Adipocyte (in vitro differentiated cells): ENCODE measurements at places on chromosomes 1 and 21.

DNA sequence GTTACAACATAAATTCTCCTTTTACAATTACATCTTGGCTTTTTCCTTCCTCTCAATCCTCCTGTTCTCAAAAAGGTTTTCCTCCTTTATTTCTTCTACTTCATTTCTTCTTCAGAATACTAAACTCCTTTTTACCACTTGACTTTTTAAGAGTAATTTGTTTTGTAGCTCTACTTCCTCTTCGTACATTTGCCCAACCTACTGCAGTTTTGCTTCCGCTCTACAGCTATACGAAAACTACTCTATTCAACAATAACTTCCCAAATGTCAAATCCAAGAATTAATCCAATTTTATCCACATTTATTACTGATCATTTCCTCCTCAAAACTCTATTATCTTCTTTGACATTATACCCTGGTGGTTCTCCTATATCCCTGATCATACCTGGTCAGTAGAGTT lies 3.4 kb downstream of the GDAP2 start:
- no peak for DNase-seq

DNA sequence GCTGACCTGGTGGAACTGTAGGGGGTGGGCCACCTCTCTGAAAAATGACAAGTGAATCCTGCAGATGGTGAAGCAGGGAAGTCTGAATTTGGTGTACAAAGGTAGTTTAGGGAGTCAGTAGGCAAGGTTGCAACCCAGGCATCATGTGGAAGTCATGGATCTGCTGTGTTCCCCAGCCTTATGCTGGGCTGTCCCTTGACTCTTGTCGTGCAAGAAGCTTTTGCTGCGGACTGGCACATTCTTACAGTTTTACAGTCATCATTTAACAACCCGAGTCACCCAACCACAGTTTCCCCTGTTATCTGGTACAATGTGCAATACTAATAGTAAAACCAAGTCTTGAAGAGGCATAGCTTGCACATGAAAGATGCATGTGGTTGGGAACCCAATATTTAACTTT lies 13.2 kb downstream of the RHOU start:
- no peak for DNase-seq

DNA sequence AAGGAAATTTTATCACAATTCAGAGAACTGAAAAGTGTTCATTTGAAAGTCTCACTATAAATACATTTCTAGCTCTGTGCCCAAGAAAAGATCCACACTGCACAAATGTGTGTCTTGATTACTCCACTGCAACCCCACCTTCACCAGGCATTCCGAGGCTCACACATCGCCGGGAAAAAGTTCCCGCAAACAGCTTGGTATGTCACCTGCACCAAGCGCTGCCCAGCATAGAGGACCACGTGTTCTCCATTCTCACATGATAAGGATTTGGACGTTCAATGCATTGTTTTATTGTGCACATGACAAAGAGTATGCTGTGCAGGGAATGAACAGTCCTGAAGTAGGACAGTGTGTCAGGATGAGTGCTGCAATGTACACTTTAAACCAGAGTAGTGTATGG lies 70.1 kb downstream of the ERG start:
- no peak for DNase-seq

DNA sequence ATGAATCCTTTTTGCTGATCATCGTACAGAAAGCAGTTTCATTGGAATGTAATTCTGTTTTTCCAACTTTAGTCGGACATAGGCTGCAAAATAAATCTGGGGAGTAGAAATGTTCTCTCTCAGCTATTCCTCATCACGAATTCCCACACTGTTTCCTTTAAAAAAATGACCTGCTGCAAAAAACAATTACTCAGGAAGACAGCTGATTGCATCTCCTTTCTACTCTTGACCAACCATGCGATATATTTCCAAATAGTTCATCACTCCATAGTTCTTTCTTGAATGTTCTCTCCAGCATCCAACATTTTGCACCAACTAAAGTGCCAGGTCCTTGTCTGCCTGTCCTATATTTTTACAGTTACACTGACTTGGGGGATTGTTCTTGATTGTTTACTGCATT lies 96.4 kb downstream of the S1PR1 start:
- DNase-seq: no peak

- no peak for DNase-seq
These were observed 13.3 kb downstream of the ZBTB8OS start for GRCh38 chr1:32636914-32637645.

DNA sequence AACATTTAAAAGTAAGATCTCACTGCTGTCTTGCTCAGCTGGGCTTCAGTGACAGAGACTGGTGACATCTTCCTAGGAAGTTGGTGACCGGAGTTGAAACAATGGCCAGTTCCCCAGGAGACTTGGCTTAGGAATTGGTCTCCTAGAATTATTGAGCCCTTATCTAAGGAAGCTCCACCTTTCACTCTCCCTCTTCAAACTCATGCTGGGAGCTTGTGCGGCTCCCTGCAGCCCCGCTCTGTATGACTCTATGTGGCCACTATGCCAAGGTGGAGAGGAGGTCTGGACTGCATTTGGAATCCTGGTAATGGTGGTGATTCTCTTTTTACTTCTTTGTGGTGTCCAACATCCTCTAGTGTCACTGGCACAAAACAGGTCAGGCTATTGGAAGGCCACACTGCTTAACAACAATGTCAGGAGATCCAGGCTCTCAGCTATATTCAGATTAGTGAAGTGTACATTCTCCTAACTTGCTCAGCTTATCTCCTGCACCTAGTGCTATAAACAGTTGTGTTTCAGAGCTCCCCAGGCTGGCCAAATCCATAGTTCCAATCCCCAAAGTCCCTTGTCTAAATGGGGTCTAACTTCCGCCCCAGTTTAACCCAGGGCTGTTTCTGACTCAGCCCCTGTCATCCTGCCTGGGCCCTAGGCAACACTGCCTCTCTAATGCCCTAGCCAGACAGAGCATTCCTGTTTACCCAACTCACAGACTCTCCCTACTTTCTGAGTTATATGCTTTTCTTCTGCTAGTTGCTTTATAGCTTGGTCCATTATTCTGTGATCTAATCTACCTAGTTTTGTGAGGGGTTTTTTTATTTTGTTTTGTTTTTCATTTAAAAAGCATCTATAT lies 18.3 kb downstream of the ATP2B4 start:
- DNase-seq: peak; percentile 77

GRCh38 chr1:15712168-15712567 lies 23.9 kb upstream of the SLC25A34 start:
- DNase-seq: no peak

GRCh38 chr1:228347181-228347580 lies 59.5 kb downstream of the TRIM11 start:
- DNase-seq: no peak

- no peak for DNase-seq
These were observed 38.1 kb upstream of the GREM2 start for GRCh38 chr1:240649733-240650721.

DNA sequence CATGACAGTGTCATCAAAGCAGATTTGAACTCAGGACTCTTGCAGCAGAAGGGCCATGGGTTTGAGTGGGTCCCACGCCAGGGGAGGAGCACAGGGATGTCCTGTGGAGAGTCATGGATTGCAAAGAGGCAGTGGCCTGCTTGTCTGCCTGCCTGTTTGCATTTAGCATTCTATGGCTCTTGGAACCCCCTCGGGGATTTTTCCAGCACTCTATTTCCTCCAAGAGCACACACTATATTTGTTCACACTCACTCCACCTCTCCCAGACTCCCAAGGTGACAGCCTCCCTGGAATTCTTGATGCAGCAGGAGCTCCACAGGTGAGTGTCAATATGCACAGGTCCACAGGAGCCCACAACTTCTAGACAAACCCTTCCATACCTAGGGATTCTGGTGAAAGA lies 73.1 kb upstream of the LRRN2 start:
- no peak for DNase-seq

GRCh38 chr1:156693848-156694689 lies 11.3 kb downstream of the CRABP2 start:
- no peak for DNase-seq

- DNase-seq: peak; percentile 31
These were observed 50.5 kb downstream of the CNN3 start for GRCh38 chr1:94876362-94876761.
